Thymus (tissue), 14 donors: ENCODE measurements at places on chromosomes 3 and 15. TPM values are rescaled to one million over a fixed set of nuclear protein-coding genes. Genes with fewer than 3 reads are reported as not detected.

Gene IMPG2
- 0.52 TPM for total RNA-seq

Gene PIGB
- total RNA-seq: 13.7 TPM

Gene FBXO40
- under 0.01 TPM for total RNA-seq

Gene HTR3C
- not detected for total RNA-seq

Gene ADCY5
- total RNA-seq: 0.76 TPM

Gene ZBTB38
- total RNA-seq: 9.9 TPM

Gene STAC
- 1.7 TPM for total RNA-seq

Gene WNT5A
- 2.9 TPM for total RNA-seq

Gene CCR3
- 0.33 TPM for total RNA-seq

Gene PCSK6
- total RNA-seq: 10.5 TPM

DNA sequence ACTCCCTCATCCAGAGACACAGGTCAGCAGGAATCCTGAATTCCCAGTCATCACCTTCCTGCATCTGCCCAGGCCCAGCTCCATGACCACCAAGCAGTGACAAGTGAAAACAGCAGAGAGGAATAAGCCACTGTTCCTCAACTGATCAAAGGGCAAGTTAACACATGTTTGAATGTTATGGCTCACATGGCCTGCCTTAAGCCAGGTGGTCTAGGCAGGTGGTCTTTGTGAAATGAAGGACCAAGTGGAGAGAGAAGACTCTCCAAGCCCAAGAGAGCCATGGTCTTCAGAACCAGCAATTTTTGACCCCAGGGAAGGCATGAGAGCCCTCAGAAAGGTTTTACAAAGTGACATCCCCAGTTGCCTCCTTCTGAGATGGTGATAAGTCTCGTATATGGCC is 161.8 kb downstream of the EPHB1 start:
- no peak for DNase-seq

DNA sequence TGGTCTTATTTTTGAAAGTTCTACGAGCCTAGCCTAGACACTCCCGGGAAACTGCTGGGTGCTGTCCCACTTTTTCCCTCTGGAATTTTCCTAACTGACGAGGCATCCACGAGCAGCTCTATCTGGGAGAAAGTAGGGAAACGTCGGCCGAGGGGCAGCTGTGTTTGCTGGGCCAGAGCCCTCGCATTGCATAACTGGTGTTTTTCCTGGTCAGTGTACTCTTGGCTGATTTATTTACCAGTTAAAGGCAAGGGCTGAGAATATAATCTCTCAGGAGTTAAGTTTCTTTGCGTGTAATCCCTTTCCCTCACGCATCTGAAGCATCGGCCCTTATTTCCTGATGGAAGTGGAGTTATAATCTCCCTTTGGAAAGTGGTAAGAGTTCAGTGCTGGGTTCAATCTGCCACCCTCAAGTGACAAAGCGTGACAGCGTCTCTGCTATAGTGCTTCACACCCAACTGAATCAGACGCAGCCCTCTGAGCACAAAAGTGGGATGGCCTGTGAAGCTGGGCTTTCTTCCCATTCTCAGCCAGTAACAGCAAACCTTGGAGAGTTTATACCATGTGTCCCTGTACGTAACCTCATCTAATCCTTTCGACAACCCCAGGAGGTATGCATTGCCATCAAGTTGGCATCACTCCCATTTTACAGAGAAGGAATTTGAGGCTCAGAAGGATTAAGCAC is 311.5 kb downstream of the RORA start:
- DNase-seq: no peak

GRCh38 chr3:188284455-188285212 is 130.7 kb downstream of the LPP start:
- DNase-seq: peak; percentile 18

GRCh38 chr15:92395098-92395635 is 1.5 kb downstream of the ST8SIA2 start:
- no peak for DNase-seq

DNA sequence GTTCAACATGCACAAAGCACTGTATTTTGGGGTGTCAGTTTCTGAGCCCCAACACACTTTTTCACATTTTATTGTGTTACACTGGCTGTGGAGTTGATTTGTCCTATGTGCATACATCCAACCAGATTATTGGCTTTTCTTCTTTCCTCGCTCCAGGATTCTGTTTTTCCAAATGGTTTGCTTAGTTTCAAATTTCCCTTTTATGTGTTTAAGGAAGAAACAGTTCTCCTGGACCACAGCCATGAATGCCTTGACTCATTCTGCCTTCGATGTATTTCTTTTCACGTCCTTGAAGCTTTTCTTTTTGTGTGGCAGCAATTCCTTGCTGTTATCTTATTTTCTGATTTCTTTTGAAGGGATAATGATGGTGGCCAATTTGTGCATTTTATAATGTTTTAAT is 53.8 kb downstream of the CACNA2D3 start:
- DNase-seq: no peak

DNA sequence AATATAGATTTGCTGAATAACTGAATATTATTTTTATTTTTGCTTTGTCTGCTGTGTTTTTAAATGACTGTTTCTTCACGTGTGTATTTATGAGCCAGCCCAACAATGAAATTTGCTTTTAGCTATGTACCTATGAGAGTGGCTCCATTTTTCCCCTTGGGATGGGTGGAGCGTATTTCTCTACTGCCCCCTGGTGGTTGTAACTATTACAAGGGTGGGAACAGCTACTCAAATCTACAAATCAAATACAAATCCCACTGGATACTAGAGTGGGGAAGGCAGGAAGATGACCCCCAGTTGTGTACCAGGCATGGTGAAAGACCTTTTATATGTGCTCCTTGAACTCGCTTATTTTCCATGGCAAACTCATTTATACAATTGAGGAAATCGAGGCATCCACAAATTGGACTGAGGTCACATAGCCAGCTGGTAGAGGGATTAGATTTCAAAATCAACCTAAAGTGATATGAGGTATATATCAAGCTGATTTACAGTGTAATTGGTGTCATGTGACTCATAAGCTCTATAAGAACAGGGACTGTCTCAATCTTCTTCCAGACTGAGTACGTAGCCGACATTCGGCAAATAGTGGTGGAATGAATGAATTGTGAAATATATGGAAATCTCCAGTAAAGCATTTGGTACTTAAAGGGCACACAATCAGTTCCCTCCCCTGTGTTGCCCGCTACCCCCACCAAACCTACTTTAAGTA is 69.5 kb upstream of the VEPH1 start:
- peak; percentile 51 for DNase-seq

GRCh38 chr3:123341-123740 is 73.2 kb upstream of the CHL1 start:
- DNase-seq: no peak

GRCh38 chr3:21357241-21357640 is 393.8 kb downstream of the ZNF385D start:
- DNase-seq: no peak

- DNase-seq: no peak
Observed at GRCh38 chr3:127889976-127890650, 24.9 kb upstream of the KBTBD12 start.

- DNase-seq: no peak
Observed at GRCh38 chr3:29430558-29430971, 149.7 kb downstream of the RBMS3 start.

- DNase-seq: peak; percentile 63
Observed at GRCh38 chr3:46496746-46497555, 825 bp upstream of the RTP3 start.

DNA sequence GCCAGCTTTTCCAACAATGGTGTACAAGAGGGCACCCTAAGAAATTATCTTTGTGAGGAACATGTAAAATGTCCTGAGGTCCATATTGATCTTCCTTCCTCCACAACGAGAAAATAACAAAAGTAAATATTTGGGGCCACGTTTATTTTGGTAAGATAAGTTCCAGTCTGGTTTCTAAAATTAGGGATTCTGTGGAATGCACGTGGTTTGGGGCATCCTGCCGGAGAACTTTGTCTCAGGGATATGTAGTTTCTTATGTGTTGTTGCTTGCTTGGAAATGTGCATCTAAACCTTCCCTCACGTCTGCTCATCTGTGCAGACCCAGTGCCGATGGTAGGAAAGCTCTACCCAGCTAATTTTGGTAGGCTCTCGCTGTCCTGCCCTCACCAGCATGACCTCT is 62.8 kb downstream of the CTDSPL start:
- DNase-seq: no peak
